Stimulated activated CD8-positive, alpha-beta memory T cell treated with anti-CD3 and anti-CD28 coated beads, Interleukin-15, amount 100 ng/mL, for 48 hours (primary cell): ENCODE measurements at places on chromosomes 12 and 14.

- no peak for DNase-seq
These were observed 74.7 kb downstream of the PRORP start for GRCh38 chr14:35197015-35197414.

DNA sequence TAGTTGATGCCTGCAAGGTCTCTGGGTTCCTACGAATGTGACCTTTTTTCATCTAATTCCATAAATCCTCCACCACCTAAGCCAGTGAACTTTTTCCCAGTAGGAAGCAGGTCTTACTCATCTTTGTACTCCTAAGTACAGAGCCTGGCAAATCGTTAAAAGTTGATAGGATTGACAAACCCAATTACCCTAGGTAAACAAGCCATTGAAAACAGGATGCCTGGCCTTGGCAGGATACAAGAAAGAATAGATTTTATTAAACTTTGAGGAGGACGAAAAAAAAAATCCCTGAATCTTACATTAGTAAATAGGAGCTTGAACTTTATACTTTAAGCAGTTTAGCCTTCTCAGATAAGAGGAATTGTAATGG is 5.6 kb downstream of the TBPL2 start:
- DNase-seq: no peak

GRCh38 chr12:85516667-85517325 is 236.8 kb downstream of the ALX1 start:
- no peak for DNase-seq

- peak; percentile 14 for DNase-seq
These were observed at the start of gene ATL1 for GRCh38 chr14:50559990-50560930. Gene ATL1, plus strand, starts transcription at chr14:50560145. Its CDS starts 121 bp downstream, at chr14:50560266.

- DNase-seq: no peak
These were observed 14.6 kb downstream of the PSMD9 start for GRCh38 chr12:121903202-121903601.

DNA sequence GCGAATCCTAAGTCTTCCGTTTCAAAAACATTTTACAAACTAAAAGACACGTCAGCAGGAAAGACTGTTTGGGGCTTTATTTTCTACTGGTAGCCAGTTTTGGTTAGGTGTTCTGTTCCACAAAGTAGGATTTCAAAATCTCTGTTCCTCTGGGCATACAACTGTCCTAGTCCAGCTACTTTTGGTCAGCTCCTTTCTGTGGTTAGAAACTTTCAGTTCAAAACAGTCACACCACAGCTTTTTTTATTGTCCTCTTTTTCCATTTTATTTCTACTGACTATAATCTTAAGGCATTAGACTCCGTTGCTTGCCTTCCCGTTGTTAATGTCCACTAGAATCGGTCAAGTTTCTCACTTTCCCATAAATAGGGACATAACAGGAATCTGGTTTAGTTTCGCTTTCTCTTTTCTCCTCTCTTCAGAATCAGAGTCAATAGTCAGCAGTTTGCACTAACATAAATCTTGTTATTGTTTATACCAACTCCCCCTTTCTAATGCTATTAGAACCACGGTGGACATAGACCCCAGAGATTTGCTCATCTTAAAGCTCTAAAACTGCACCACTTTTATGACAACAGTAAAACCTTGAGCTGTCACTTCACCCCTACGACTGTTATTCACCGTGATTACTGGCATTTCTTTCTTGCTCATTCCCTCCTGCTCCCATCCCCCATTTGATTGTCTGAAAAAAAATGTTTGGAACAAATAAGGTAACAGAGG is 41.5 kb upstream of the NPAS3 start:
- DNase-seq: no peak

DNA sequence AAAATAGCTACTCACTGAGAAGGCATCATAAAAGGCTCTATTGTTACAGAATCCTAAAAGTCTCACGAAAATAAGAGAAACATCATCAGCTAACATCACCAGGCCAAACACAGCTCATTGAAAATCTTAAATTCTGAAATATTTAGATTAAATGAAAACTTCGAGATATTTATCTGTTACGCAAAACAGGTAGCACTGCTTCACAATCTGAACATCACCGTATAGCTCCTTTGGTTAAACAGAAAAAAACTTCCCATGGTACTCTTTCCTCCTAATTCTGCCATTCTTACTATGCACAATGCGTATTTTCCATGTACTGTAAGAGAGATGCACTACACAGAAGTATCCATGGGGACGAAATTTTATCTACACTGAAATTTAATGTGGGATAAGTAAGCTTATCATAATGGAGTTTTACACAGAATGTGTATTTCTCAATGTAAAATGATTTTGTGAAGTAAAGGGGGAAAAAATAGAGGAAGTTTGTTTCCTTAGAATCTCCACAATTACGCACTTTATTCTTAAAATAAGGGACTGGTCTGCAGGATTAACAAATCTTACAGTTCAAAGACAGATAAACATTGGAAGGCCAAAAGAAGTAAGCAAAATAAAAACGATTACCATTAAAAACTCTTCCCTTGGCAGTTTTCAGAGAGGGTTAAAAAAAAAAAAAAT is 1.9 kb downstream of the SGPP1 start:
- no peak for DNase-seq

- DNase-seq: no peak
These were observed 113.6 kb downstream of the ALX1 start for GRCh38 chr12:85393606-85394005.

GRCh38 chr12:24025153-24025798 is 75.8 kb upstream of the SOX5 start:
- DNase-seq: no peak

- no peak for DNase-seq
These were observed 870.3 kb upstream of the SEL1L start for GRCh38 chr14:82403987-82404386.

DNA sequence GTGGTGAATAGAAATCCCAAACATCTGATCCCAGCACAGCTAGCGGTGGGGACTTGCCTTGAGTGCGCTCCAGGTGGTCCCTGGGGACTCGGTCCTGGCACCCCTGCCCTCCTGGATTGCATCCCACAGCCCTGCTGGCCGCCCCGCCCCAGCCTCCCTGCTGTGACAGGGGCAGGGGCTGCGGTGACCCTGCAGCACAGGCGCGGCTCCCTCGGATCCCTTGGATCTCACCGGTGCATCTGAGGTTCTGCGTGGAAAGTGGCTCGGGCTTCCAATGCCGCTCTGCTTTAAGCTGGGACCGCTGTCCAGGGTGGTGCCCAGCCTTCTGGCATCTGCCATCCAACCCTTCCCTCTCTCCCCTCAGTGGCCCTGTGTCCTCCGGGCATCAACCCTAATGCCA is 16.0 kb downstream of the ANKRD9 start:
- no peak for DNase-seq

- DNase-seq: no peak
These were observed 439.0 kb upstream of the STXBP6 start for GRCh38 chr14:25488961-25489360.

DNA sequence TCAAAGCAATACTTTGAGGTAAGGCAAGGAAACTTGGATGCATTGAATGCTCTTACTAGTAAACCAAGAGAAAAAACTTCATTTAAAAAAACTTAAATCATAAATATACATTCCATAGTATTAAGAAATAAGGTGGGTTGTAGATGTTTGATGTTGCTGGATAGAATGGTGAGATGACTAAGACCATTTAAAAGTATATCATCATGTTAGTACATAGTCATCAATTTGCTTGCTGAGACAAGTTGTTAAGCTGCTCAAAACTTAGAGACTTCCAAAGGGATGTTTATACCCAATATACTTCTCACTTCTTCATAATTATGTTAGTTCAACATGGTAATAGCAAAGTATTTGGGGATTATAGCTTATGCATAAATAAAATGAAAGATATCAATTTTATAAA is 675.5 kb upstream of the MGAT4C start:
- no peak for DNase-seq

DNA sequence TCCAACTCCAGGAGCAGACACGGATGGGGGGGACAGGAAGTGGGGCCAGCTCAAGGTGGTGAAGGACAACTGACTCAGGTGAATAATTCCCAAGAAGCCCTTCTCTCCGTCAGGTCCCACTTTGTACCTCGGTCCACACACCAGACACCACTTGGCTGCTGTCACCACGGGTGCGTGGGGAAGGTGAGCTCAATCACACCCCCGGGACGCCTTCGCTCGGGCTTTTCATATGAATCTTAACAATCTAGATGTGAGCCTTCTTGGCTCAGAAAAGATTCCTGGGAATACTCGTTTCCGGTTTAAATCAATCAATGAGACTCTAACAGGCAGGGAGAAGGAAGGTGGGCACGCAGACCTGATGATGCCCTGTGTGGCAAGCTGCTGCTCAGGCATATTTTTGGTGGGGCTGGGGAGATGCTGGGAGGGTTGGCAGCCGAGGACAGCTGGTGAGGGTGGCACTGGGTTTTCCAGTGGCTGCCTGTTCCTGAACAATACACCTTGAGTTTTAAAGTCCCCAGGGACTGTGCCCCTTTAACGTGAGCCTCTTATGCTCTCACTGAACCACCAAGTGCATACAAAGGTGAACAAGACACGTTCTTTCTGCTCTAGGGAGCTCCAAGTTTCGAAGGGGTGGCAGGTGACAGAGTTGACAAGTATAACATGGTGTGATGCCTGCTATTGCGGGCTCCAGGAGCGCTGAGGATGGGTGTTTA is 5.1 kb downstream of the TESC start:
- DNase-seq: no peak

DNA sequence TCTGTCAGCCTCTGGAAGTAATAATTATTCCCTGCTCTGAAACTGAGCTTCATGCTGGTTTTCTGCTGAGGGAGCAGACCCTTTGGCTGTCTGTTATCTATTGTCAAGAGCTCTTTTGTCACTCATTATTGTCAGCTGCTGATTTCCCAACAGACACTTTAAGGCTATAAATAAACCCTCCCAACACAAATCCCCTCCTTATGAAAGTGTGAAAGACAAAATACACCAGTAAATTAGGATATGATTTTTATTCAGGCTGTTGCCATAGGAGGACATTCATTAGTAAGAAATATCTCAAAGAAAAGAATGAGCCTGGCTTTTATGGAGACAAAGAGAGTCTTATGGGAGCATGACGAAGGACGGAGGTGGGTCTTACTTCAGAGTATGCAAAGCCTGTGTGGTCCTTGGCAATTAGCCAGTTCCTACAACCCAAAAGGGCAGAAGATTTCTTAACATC is 180.8 kb downstream of the CRADD start:
- DNase-seq: no peak

DNA sequence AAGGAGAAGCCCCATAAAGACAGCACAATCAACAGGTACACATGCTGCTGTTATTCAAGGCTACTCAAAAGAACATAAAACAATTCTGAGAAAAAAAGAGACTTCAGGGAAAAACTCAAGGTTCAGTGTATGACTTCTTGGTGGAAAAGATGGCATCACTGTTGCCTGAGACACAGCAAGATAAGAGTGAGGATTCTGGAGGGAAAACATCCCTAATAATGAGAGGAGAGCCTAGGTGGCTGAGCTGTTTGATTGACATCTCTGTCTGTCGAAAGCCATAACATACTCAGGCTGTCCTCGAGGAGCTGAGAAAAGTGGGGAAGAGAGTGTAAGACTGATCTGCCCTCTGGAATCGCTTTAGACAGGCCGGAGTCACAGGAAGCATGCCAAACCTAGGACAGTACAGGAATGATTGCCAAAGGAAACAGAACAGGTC is 193.4 kb upstream of the AMIGO2 start:
- DNase-seq: no peak

GRCh38 chr12:28390761-28391385 is 200.6 kb downstream of the CCDC91 start:
- no peak for DNase-seq

DNA sequence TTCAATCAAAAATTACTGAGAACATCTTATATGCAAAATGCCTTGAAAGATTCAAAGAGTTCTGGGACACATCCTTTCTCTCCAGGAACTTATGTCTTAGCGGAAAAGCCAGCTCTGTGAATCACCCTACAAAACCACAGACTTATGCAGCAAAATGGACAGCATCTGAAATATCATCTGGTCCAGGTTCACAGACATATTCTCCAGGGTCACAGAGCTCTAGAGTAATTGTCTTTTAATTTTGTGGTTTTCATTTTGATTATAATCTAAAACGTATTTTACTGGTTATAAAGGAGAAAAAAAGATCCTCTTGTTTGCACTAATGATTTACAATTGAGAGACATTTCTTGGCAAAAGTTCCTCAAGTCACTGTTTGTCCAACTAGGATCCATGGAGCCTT is 246.2 kb downstream of the MSRB3 start:
- DNase-seq: no peak
